Stomach (tissue), 19 donors: ENCODE measurements at places on chromosomes 11 and 22. TPM values are rescaled to one million over a fixed set of nuclear protein-coding genes. Genes with fewer than 3 reads are reported as not detected.

- H3K36me3 ChIP-seq, result no peaks in the 10 kb centered on the region
- H3K27ac ChIP-seq, result no peak overlapping the region
- peak; percentile 20 for DNase-seq
- H3K4me1 ChIP-seq, result peaks cover 88% of the 10 kb centered on the region
- H3K4me3 ChIP-seq, result no peak overlapping the region
- no peaks in the 10 kb centered on the region for H3K27me3 ChIP-seq
Observed at GRCh38 chr11:45156741-45157140, 10.3 kb downstream of the PRDM11 start.

PKP3 gene
- 31.1 TPM for polyA plus RNA-seq

DNA sequence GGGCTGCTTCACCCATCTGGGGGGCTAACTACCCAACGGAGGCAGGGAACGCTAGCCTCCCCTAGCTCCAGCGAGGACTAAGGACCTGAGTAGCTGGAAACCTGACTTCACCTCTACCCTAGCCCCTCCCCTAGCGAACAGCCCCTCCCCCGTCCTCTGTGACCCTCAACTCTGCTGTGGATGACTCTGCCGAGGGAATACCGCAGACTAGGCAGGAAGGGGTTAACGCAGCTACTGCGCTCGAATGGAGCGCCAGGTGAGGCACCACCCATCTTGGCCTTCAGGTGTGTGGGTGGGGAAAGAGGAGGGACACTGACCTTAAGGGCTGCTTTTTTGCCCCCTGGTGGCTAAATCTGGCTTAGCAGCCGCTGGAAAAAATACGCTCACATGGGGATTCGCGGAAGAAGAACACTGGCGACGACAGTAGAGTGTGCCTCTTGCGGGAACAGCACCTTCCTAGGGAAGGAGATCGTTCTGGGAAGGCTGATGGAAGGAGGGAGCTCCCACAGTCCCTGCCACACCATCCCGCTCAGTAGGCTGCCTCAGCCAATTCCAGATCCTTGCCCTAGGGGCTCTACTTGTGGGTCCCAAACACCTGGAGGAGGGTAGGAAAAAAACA, 4.5 kb upstream of the BCL9L start:
- peaks cover 54% of the 10 kb centered on the region for H3K4me1 ChIP-seq
- DNase-seq, result peak; percentile 96
- H3K36me3 ChIP-seq, result no peaks in the 10 kb centered on the region
- peak overlapping the region; percentile 97 for H3K27ac ChIP-seq

YAP1 gene
- polyA plus RNA-seq, result 31.8 TPM

FGF3 gene
- not detected for polyA plus RNA-seq

DNA sequence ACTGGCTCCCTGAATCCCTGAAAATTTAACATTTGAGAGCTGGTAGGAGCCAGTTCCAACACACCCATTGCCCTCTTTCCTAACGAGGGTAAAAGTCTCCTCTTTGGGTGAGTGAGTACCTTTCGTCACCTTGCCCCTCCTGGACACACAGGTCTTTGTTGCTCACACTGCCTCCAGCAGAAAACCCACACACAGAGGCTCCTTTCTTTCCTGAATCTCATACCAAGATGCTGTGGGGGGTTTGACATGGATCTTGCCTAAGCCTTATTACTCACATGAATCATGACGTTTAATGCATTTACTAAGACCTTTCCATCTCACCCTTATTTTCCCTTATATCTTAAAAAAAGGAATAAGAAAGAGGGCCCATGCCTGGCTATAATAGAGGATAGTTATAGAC, 53.0 kb downstream of the PARVA start:
- H3K27ac ChIP-seq, result peak overlapping the region; percentile 91
- DNase-seq, result no peak
- no peaks in the 10 kb centered on the region for H3K27me3 ChIP-seq
- H3K4me1 ChIP-seq, result peaks cover 48% of the 10 kb centered on the region
- H3K36me3 ChIP-seq, result no peaks in the 10 kb centered on the region
- H3K4me3 ChIP-seq, result no peak overlapping the region

DNA sequence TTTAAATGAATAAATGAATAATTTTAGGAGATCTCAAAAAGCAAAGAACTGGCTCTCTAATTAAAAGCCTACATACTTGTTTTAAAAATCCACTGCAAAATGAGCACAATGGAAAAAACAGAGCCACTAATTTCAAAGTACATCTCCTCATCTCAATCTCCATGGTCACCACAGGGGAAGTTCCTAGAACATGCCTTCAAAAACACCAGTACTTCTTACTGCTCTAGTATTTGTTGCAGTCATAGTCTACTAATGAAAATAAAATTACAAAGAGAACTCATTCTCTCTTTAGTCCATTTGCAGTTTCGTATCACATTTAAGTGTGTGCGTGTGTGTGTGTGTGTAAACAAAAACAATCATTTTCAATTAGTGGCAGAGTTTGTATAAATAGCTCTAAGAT, 54.0 kb downstream of the PIK3C2A start:
- H3K4me1 ChIP-seq, result no peaks in the 10 kb centered on the region
- no peaks in the 10 kb centered on the region for H3K27me3 ChIP-seq
- no peaks in the 10 kb centered on the region for H3K36me3 ChIP-seq
- H3K4me3 ChIP-seq, result no peak overlapping the region

MB gene
- polyA plus RNA-seq, result 2.2 TPM

DNA sequence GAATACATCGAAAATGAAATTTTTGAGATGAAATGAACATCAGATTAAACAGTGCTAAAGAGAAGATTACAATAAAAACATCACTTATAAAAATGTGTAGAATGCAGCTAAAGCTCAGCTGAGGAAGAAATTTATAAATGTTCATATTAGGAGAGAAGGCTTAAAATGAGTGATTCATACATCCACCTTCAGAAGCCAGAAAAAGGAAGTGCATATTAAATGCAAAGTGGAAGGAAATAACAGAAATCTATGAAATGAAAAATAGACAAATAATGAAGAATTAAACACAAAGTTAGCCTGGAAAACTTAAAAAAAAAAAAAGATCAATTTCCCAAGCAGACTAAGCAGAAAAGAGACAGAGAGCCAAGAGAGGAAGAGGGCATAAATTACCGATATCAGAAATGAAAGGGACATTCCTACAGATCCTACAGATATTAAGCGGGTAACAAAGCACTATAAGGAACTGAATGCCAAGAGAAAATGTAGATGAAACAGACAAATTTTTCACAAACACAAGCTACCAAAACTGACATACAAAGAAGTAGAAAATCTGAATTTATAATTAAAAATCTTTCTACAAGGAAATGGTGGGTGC, 7.2 kb upstream of the MOB2 start:
- no peak overlapping the region for H3K27ac ChIP-seq
- H3K4me1 ChIP-seq, result peaks cover 53% of the 10 kb centered on the region
- H3K4me3 ChIP-seq, result no peak overlapping the region
- no peaks in the 10 kb centered on the region for H3K36me3 ChIP-seq
- H3K27me3 ChIP-seq, result no peaks in the 10 kb centered on the region

RAB36 gene
- 1.7 TPM for polyA plus RNA-seq

DNA sequence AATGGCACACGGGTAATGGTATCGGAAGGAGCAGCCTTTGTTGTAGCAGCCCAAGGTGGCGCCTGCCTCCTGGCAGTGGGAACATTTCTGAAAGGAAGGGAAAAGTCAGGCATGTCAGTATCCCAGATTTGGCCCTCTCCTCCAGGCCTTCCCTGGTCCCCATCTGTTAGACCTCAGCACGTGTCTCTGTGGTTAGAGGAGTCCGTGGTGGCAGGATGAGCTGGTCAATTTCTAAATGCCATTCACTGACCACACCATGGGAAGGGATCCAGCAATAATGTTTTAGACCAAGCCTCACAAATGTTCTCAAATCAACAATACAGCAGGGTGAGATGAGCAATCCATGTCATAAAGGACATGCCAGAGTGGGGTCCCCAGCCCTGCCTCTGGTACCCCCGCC, 49.0 kb upstream of the CYP2D6 start:
- H3K36me3 ChIP-seq, result peaks cover 8% of the 10 kb centered on the region
- H3K4me3 ChIP-seq, result no peak overlapping the region
- H3K27me3 ChIP-seq, result no peaks in the 10 kb centered on the region
- no peak for DNase-seq
- H3K4me1 ChIP-seq, result peaks cover 79% of the 10 kb centered on the region

SLC22A24 gene
- polyA plus RNA-seq, result not detected

SMTNL1 gene
- polyA plus RNA-seq, result not detected

XKR3 gene
- not detected for polyA plus RNA-seq

GRCh38 chr22:26556904-26557303, 33.0 kb downstream of the TPST2 start:
- H3K4me3 ChIP-seq, result no peak overlapping the region
- no peaks in the 10 kb centered on the region for H3K27me3 ChIP-seq
- H3K4me1 ChIP-seq, result peaks cover 9% of the 10 kb centered on the region
- no peaks in the 10 kb centered on the region for H3K36me3 ChIP-seq
- no peak for DNase-seq

- H3K27me3 ChIP-seq, result no peaks in the 10 kb centered on the region
- peak overlapping the region; percentile 83 for H3K4me3 ChIP-seq
Observed at GRCh38 chr11:73312851-73313327, 4.8 kb downstream of the ARHGEF17 start.

ZP1 gene
- 0.43 TPM for polyA plus RNA-seq

- H3K4me3 ChIP-seq, result no peak overlapping the region
- no peaks in the 10 kb centered on the region for H3K27me3 ChIP-seq
- peaks cover 10% of the 10 kb centered on the region for H3K4me1 ChIP-seq
Observed at GRCh38 chr11:128458321-128458720, 129.0 kb downstream of the ETS1 start.

GAB4 gene
- polyA plus RNA-seq, result not detected

DNA sequence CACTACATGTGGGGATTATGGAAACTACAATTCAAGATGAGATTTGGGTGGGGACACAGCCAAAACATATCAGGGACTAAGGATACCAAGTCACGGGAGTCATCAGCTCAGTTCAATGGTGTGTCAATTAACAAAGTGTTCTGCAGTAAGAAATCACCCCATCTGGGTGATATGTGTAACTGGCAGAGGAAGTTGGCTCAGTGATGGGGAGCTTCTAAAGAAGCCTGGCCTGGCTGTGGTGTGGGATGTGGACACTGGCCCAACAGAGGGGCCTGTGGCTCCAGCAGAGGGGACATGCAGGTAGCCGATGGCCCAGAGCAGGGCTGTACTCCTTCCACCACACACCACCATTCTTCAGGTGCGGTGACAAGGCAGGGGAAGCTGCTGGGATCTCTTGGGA, 31.6 kb downstream of the RPS6KA4 start:
- DNase-seq, result no peak
- no peaks in the 10 kb centered on the region for H3K27me3 ChIP-seq
- no peaks in the 10 kb centered on the region for H3K36me3 ChIP-seq
- H3K4me3 ChIP-seq, result no peak overlapping the region

DNA sequence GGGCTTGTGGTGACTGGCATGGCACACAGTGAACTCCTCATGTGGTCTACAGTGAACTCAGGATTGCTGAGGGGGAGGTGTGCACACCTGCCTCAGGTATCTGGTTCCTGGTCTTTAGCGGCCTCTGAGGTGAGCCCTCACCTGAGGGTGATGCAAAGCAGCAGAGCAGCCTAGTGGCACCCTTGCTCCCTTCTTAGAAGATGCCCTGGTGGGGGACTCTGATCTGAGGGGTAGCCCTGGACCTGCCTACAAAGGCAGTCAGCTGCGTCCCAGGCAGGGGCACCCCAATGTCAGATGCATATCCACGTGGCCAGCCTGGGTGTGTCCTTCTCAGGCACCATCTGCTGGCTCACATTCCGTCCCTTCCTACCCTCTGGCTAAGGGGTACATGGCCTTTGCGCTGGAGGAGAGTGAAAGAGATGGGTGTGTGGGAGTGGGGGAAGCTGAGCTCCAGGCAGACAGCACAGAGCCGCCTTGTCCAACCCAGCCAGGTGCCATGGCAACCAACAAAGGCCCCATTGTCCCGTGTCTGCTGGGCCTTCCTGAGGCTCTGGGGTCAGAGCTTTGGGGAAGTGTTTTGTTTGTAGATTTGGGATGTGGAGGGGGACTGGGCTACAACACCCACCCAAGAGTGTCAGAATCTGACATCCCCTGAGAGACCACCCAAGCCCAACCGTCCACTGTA, 5.8 kb downstream of the PLEKHB1 start:
- no peak overlapping the region for H3K4me3 ChIP-seq
- H3K36me3 ChIP-seq, result no peaks in the 10 kb centered on the region
- peaks cover 14% of the 10 kb centered on the region for H3K4me1 ChIP-seq
- H3K27me3 ChIP-seq, result no peaks in the 10 kb centered on the region
- DNase-seq, result peak; percentile 84

GRCh38 chr11:85472953-85473352, 154.2 kb downstream of the DLG2 start:
- no peaks in the 10 kb centered on the region for H3K4me1 ChIP-seq
- H3K4me3 ChIP-seq, result no peak overlapping the region
- no peak overlapping the region for H3K27ac ChIP-seq
- H3K36me3 ChIP-seq, result no peaks in the 10 kb centered on the region
- no peaks in the 10 kb centered on the region for H3K27me3 ChIP-seq

DNA sequence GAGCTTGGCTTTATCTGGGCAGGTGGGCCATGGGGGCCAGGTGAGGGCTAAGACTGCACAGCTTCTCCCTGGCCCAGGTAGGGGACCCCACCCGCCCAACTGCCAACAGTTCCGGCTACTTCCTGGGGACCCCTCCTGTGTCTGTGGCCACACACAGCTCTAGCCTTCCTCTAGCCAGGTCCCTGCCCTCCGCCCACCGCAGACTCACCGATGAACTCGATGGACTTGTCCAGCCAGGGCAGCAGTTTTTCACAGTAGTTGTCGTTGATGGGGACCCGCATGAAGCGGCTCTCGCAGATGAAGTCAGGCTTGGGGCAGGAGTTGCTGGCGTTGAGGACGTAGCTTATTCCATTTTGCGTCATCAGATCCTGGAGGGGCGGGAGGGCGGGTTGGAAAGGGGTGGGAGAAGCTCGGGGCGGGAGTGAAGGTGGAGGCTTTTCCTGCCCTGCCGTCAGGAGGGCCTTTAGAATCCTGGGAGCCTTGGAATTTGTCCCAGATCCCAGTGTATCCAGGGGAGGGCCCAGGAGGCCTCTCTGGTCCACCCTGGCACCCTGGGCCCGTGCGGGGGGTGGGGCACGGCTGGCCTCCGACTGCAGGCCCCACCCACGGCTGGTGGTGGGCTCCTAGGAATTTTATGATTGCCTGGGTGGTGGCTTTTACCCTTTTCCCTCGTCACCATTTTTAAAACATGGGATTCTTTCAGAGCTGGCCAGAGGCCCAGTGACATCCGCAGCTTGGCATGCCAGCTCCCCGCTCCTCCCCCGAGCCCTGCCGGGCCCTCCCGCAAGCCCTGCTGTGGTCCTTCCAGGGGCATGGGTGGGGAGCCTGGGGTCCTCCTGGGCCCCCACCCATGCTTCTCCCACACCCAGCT, 13.9 kb downstream of the DUSP8 start:
- H3K36me3 ChIP-seq, result peaks cover 39% of the 10 kb centered on the region
- peak overlapping the region; percentile 5 for H3K4me3 ChIP-seq
- H3K4me1 ChIP-seq, result peaks cover 40% of the 10 kb centered on the region
- H3K27ac ChIP-seq, result peak overlapping the region; percentile 94
- no peaks in the 10 kb centered on the region for H3K27me3 ChIP-seq

GRCh38 chr11:120718171-120718570, 206.6 kb downstream of the GRIK4 start:
- H3K4me1 ChIP-seq, result no peaks in the 10 kb centered on the region
- H3K27me3 ChIP-seq, result no peaks in the 10 kb centered on the region
- no peak overlapping the region for H3K4me3 ChIP-seq
- no peak overlapping the region for H3K27ac ChIP-seq

DNA sequence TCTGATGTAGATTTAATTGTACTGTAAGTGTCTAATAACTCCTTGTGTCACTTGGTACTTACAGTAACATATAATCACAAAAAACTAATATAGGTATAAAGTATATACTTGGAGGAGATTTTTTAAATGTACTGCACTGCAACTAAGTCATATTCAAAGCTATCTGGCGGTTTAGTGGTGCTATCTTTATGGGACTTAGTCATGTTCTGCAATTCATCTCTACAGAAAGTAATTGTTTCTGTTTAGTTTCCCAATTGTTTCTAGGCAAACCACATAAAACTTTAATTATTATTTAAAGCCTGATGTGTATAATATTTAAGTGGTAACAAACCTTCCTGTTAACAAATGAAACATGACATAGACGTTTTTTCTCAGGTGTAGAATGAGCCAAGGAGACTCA, 8.0 kb downstream of the PAFAH1B2 start:
- H3K27ac ChIP-seq, result no peak overlapping the region
- H3K27me3 ChIP-seq, result no peaks in the 10 kb centered on the region
- peaks cover 51% of the 10 kb centered on the region for H3K36me3 ChIP-seq
- no peak for DNase-seq
- peaks cover 39% of the 10 kb centered on the region for H3K4me1 ChIP-seq
